ENCODE measurements at places on chromosomes 4 and X.

DNA sequence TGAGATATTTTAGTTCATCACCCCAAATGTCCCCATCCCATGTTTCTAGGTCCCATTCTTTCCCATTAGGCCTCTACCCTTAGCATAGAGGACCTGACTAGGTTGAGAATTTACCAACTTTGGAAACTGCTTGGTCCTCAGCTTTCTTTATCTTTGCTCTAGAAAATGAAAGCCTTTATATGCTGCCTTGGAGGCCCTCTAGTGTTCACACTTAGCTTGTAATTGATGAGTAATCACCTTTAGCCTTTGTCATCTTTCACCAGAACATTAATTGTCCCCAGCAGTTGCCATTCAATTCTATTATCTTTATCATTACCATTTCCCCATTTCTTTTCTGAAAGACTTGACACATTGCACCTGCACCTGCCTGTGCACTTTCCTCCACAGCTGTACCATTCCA is 589.2 kb upstream of the NR3C2 start:
- peak; percentile 47 for DNase-seq

GRCh38 chr4:182556580-182556979 is 313.4 kb downstream of the TENM3 start:
- DNase-seq = no peak

- DNase-seq = no peak
These were observed 34.4 kb upstream of the GK2 start for GRCh38 chr4:79442422-79442821.

DNA sequence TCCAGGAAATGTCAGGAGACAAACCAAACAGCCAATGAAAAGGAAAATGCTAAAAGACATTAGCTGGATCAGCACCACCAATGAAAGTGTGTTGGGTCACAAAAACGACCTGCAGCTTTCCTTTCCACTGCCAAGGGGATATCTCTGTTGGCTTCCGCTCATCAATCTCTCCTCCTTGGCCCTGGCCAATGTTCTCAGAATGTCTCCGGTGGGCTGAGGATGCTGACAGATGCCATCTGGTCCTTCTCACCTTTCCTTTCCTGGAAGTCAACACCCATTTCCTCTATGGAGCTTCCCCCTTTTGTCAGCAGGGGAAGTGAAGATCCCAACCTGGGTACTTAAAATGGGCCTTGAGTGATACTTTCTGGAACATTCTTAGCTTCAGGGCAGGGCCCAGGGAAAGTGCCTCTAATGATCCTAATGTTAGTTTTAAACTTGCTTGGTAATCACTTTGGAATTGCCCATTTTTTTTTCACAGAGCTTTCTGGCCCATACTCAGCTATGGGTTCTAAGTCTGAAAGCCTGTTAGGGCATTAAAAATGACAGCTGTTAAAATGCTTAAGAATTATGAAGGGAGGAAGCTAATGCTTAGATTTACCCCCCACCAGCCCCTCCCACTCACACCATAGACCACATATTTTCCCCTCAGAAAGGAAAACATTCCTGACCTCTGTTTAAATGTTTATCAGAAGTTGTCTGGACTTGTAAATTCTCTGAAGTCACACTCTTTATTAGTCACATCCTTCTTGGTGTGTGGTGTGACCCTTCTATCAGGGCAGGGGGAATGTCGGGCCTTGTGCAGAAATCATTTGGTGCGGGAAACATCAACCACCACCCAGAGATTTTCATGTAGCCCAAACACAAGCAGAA is 29.2 kb downstream of the IGFBP7 start:
- no peak for DNase-seq

- no peak for DNase-seq
These were observed 20.2 kb downstream of the PRSS48 start for GRCh38 chr4:151297170-151297569.

DNA sequence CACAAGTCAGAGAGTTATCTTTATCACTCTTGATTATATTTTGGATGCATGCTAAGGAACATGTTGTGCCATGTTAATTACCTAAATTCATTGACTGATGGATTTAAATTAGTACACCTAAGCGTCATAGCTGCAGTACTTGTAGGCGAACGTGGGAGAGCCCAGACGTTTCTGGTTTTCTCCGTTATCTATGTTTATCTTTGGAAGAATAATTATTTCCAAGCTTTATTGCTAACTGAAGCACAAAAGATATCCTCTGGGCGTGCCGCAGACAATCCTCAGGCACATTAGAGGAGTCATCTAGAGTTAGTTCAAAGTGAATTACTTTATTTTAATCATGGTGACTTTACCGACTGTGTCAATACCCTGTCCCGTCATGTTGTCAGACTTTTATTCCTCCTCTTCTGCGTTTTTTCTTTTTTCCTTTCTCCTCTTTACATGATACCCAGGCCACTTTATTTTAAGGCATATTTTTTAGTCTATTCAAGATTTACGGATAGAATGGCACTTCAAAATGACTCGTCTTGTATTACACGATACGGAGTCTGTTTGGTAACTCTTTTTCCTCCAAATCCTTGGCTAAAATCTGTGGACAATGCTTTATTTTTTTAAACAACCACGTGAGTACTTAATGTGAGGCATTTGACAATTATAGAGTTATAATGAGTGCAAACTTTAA is 632.0 kb upstream of the TENM3 start:
- no peak for DNase-seq

Measured in NAMALWA (cell line).